ENCODE measurements at places on chromosomes 2 and 18.
A peak's percentile ranks its signal among the peaks of the same experiment; 100 is the strongest.

DNA sequence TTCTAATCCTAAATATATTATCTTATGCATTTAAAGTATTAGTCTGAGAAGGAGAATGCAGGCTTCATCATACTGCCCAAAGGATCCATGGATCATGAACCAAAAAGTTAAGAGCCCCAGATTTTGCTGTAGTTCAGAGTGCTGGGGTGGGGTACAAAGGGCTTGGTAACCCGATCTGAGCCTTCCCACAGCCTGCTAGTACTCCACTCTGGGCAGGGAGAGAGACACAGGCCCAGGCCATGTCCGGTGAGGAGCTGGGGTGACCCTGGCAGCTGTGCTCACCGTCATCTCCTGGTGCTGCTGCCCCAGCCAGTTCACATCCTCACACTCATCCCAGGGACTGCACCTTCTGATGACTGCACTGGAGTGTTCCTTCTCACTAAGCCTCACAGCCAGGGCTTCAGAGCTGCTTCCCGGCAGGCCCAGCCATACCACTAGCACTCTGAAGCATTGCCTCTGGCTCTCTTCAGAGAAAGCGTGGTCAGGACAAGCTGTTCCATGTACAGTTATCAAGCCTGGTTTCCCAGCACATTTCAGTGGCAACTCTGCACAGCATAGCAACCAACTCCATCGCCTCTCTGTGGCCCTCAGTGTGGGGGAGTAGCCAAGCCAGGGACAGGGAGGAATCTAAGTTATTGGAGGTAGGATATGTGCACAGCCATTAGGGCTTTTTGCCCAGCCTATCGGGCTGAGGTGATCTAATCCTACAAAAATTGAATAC lies 189.0 kb upstream of the CTAGE1 start:
- DNase-seq: no peak

DNA sequence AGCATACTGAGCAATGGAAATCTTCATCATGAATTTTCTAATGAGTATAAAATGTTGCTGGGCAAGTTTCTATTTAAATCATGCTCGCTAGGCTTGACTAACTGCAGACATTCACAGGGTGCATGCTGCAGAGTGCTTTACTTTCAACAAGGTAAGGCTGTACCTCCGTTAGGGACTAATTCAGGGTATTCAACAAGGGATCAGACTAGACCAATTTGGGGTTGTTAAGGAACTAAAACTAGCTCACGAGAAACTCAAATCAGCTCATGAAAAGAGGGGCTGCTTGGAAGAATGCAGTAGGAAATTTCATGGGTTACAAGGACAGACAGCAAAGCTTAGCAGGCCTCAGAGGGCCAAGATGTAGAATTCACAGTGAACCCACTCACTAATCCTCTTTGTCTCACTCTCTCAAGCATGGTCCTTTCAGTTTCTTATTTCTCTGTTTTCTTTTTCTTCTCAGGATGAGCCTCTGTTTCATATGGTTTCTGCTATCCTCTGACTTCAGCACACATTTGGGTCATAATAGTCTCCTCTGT lies 2.2 kb downstream of the MYO3B start:
- no peak for DNase-seq

DNA sequence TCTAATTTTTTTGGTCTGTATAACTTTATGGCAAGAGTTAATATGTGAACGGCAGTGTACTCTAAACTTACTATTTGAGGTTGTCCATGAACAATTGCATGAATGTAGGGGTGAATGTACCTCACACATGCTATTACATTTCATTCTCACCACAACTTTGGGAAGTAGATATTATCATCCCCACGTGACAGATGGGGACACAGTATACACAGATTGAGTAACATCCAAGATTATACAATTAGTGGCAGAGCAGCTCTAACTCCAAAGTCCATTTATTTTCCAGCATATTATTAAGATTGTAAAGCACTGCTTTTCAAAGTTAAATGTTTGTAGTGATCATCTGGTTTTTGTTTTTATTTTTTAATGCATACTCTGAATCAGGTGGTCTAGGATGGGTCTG lies 622.1 kb upstream of the ZEB2 start:
- DNase-seq: no peak

DNA sequence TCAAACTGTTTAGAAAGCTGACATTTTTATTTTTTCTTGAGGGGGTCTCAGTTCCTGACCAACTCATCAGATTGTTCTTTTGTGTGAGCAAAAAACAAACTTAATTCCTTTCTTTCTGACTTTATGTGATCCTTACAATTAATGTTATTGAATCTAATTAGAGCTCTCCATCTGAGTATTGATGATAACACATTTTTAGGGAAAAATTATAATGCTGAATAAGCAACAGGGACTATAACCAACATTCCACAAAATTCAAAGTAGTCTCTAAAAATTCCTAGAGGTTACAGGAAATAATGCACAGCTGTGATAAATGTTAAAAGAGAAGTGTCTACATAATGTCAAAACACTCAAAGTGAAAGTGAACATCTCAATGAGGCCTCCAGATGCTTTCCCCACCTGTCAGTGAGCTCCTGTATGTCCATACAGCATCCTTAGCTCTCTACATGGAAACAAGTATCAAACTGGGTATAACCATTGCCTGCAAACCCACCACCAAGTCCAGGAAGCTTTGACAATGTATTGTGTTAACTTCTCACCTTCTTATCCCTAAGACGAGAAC lies 786.0 kb upstream of the SLC39A10 start:
- DNase-seq: no peak

- DNase-seq: no peak
Observed at GRCh38 chr2:188478724-188479123, 187.1 kb downstream of the GULP1 start.

GRCh38 chr2:164793529-164793928 lies 48.1 kb downstream of the COBLL1 start:
- no peak for DNase-seq

DNA sequence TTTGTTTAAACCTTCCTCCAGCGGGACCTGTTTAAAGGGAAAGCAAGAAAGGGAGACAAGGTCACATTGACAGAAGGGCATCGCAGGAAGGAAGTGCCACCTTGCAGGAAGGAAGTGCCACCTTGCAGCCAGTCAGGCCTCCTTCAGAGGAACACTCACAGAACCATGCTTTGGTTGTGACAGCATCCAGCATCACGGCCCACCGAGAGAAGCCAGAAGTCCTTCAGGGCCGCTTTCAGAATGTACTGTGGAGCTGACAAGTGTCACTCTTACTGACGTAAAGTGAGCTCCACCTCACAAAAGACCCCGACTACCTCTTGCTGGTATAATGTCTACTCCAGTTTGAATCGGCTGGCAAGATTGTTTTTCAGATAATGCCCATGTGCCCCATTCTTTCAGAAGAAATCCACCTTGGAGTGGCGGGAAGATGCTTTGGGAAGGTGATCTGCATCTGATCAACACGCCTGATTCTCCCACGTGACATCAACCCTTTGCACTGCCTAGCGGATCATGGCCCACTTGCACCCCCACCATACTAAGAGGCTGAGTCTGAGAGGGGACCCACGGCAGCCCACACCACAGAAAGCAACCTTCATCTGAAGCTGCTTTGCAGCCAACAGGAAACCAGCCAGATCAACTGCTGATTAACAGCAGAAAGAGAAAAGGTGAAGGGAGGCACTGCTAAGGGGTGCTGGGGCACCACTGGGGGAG lies 99.8 kb downstream of the UXS1 start:
- no peak for DNase-seq

DNA sequence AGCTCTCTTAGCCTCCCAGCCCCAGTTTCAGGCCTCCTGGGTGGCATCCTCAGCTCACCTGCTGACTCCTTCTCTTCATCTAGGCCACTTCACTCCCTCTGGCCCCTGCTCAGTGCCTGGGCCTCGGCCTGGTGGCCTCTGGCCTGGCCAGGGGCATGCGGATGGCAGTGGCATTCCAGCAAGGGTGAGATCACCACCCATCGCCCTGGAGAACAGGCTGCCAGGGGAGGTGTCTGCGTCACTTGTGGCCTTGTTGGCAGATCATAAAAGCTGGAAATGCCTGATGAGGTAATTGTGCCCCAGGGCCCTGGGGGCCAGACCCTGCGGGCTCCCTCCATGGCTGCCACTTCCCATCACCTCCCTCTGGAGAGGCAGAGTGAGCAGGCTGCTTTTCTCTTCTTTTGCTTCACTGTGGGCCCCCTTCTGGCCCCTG lies 72.5 kb upstream of the SMAD2 start:
- DNase-seq: peak; percentile 4

DNA sequence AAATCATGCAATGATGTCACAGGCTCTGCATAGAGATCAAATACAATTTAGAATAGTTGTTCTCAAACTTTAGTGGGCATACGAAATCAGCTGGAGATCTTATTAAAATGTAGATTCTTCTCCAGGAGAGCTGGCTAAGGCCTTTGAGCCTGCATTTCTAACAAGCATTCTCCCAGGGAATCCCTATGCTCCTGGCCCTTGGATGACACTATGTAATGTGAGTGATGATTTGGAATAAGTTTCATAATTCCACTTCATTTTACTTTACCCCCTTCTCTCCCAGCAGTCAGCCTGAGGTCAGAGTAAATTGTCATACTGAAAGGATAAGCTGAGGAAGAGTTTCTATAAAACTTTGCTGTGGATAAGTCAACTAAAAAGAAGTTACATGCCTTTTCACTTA lies 189.1 kb downstream of the UBE2E3 start:
- DNase-seq: no peak

DNA sequence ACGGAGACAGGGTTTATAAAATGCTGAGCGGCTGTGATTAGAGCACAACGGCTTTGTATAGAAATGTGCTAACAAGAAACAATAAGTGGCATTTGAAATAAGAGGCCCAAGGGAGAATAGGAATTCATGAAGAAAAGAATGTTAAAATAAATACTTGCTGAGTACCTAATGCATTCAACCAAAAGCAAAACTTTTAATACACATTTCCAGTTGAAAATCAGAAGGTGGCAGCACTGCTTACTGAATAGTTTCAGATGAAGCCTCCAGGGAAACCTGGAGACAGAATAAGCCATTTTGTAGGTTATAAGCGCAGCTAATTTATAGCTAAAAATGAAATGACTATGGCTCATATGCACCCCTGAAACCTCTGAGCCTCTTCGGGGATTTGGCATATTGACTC lies 286.6 kb downstream of the DPP10 start:
- DNase-seq: peak; percentile 6

GRCh38 chr18:75638776-75639471 lies 211.4 kb upstream of the SMIM21 start:
- no peak for DNase-seq

DNA sequence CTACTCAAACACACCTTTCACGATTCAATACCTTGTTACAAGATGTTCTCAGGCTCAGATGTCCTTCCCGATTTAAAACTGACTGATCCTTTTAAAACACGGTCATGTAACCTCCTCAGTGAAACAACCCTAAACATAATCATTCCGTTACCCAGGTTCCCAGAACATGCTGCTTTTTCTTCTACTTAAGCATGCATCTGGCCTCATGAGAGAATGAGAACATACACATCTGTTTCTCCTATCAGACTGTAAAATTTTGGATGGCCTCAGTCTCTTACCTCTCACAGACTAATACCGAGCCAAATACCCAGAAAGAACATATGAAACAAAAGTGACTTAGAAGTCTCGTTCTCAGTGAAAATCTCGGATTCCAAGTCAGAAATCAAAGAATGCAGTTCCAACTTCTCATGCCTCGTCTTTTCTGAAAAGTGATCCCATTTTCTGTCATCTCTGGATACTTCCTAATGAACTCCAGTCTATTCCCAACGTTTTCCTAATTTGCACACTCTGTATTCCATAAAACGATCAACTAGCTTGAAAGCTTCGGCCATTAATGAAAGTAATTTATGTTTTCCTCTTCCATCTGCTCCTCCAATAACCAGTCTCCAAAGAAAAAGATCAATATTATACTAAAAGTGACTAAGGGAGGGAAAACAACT lies 919 bp downstream of the SF3B1 start:
- no peak for DNase-seq

GRCh38 chr18:79744625-79745024 lies 53.1 kb upstream of the KCNG2 start:
- DNase-seq: no peak

GRCh38 chr2:31335921-31336585 lies 78.5 kb downstream of the XDH start:
- no peak for DNase-seq

DNA sequence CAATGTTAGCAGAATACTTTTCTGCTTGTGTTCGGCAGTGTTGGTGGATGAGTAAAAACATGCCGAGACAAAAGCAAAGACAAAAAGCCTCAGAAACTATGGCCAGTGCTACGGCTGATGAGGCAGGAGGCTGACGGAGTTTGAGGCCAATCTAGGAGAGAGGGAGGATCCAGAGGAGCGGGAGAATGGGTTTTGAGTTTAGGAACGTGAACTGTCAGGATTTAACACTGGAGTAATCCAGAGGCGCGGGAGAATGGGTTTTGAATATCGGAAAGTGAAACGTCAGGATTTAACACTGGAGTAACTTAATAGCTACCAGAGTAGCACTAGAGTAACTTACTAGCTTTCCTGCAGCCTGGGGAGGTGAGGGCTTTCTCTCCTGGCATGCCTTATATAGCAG lies 37.4 kb downstream of the LYPD6B start:
- no peak for DNase-seq

- DNase-seq: no peak
Observed at GRCh38 chr2:238963161-238963970, 115.5 kb downstream of the TWIST2 start.

DNA sequence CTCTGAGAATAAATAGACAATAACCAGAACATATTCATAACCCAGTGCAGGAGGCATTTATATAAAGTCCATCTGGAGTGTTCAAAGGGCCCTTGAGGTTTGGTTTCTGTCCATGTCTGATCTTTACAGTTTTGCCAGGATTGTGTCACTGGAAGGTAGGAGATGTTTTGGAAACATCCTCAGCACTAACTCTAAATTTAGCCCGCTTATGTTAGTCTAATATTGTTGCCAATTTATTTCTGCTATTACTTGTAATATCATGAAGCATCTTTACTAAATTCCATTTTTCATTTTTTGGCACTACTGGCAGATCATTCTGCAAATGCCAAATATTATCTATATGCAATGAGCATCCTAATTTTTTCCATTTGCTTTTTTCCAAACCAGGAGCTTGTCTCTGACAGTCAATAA lies 22.4 kb upstream of the REV1 start:
- no peak for DNase-seq

DNA sequence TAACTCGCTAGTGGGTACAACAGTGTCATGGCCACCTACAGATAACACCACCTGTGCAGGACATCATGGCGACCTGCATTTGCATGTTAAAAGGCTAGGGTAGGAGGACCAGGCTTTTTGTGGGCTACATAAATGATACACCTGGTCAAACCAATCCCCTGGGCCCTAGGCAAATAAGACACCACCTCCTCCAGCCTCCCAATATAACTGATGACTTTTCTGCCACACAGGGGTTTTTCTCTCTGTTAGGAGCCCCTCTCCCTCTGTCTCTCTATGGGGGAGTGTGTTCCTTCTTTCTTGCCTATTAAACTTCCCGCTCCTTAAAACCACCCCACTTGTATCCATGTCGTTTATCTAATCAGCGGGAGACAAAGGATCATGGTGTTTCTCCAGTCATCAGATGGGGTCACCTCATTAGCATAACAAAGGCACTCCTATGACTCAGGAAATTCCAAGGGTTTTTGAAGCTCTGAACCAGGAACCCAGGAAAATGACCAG lies 10.8 kb upstream of the BUB1 start:
- no peak for DNase-seq

- DNase-seq: no peak
Observed at GRCh38 chr18:42929181-42929580, 186.3 kb downstream of the RIT2 start.

GRCh38 chr18:23618862-23619387 lies 32.6 kb upstream of the NPC1 start:
- no peak for DNase-seq

GRCh38 chr2:75134860-75135259 lies 64.5 kb downstream of the TACR1 start:
- DNase-seq: no peak

- no peak for DNase-seq
Observed at GRCh38 chr2:171835386-171835785, 58.7 kb downstream of the SLC25A12 start.

All from NCI-H1436 (cell line).